ENCODE measurements at places on chromosomes 1 and 21.
A peak's percentile ranks its signal among the peaks of the same experiment; 100 is the strongest.

- no peak for DNase-seq
Observed at GRCh38 chr1:223718850-223719249, 6.5 kb downstream of the CAPN2 start.

GRCh38 chr1:87584586-87584985, 255.9 kb downstream of the LMO4 start:
- no peak for DNase-seq

GRCh38 chr1:97382206-97382605, 538.6 kb downstream of the DPYD start:
- no peak for DNase-seq

GRCh38 chr1:70025052-70025451, 180.3 kb downstream of the LRRC40 start:
- no peak for DNase-seq

DNA sequence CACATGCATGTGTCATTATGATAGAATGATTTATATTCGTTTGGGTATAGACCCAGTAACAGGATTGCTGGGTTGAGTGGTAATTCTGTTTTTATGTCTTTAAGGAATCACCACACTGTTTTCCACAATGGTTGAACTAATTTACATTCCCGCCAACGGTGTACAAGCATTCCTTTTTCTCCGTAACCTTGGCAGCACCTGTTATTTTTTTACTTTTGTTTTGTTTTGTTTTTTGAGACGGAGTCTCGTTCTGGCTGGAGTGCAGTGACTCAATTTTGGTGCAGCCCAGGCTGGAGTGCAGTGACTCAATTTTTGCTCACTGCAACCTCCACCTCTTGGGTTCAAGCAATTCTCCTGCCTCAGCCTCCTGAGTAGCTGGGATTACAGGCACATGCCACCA, 8.5 kb upstream of the S100B start:
- no peak for DNase-seq

DNA sequence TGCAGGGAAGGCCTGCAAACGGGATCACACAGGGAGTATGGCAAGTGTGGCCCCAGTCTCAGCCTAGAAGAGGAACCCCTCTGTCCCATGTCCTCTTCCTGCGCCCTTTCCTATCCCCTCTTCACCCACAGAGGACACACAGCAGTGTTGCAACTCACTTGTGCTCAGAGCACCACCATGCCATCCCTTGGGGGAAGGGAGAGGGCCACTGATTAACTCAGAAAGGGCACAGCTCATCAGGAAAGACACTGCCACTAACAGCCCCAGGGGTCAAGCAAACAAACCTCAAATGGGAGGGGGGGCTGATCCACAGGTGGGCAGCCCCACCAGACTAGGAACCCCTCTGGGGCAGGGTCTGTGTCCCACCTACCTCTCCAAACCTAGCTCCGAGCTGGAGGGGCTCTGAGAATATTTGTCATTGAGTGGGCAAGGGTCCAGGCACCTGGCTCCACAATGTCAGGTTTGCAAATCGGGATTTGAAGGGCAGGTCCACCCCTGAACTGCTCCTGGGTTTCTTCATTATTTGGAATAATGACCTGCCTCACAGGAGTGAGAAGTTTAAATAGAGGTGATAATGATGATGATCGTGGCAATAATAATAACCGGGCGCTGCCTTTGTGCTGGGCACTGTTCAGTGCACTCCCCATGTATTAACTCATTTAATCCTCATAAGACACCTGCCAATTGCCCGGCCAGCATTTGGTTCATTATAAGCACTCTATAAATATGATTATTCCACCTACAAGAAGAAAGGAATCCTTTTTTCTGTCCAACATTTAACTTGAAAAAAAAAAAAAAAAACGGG, 1.0 kb downstream of the ALDH4A1 start:
- no peak for DNase-seq

GRCh38 chr1:184075055-184076029, 23.8 kb downstream of the TSEN15 start:
- DNase-seq = peak; percentile 12

- DNase-seq = no peak
Observed at GRCh38 chr1:81435175-81435574, 365.6 kb upstream of the ADGRL2 start.

Measured in stimulated activated CD4-positive, alpha-beta T cell treated with anti-CD3 and anti-CD28 coated beads, Interleukin-4, amount 100 ng/mL, for 24 hours (primary cell).